GM12878 (cell line): ENCODE measurements at places on chromosomes 1 and 21.

GRCh38 chr21:20373031-20373430 lies 625.2 kb upstream of the NCAM2 start:
- DNase-seq, result no peak

GRCh38 chr1:236064674-236065508 lies at the start of gene NID1:
TSS of gene NID1 (minus strand) at chr1:236065090. CDS start at chr1:236065079, 11 bp downstream.
- DNase-seq, result no peak

DNA sequence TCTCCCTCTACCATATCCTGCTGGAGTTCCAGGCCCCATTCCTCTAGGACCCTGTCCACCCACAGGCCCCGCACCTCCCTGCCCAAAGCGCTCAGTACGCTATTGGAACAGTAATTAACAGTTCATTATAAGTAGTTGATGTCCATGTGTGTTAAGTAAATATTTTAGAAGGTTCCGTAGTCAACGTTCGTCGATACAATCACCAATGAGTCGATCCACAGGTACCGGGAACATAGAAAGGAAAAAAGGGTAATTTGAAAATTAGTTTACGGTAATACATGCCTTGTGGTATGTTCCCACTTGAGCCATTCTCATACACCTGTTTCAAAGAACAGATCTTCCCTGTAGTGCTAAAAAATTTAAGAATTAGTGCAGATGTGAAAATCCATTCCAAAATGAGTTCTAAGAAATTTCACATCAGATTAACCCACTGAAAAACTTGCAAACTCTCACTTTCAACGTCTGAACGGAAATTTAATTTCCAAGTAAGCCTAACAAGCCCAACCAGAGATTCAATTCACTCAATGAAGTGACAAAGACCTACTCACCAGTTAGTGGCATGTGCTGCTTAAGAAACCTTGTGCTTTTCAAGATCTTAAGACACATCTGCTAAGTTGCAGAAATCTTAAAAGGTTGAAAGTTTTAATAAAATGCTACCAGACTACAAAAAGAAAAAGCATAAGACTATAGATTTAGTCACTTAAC lies 8.3 kb downstream of the SFPQ start:
- DNase-seq, result no peak

DNA sequence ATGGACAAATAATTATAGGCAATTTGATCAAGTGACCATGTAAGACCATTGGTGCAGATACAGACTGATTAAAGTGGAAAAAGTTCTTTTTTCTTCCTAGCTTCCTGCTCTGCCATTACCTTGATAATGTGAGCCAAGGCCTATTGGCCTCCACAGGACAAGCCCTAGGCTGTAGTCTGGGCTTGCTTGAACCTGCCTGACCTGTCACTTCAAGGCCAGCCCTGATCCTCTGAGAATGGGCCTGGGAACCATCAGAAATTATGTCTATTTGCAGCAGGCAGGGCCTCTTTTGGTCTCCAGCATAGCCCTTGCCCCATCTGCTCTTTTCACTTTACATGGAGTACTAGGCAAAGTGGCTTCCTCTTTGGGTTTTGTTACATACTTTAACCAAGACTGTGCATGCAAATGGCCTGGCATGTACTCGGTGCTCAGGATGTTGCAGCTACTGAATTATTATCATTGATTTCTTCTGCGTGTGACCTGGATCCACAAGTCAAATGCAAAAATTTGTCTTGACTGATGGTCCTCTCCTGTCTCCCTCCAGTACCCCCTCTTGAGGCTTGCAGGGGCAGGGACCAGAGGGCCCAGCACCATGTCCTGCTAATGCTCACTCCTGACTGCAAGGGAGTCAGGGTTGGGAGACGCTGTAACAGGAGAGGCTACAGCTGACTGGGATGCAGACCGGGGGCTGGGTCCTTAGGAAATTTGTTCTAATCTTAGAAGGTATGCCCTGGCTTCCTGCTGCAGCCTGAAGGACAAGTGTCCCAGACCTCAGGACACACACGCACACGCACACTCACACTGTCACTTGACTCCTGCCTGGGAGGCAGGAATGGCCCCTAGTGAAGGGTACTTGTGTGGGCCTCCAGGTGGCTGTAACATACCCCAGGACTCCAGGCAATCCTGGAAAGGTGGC lies 39.4 kb downstream of the RCSD1 start:
- peak; percentile 66 for DNase-seq

- DNase-seq, result no peak
Measured at GRCh38 chr1:90710579-90711536, 6.2 kb downstream of the BARHL2 start.

- no peak for DNase-seq
Measured at GRCh38 chr1:23004112-23004511, 11.5 kb downstream of the TEX46 start.

DNA sequence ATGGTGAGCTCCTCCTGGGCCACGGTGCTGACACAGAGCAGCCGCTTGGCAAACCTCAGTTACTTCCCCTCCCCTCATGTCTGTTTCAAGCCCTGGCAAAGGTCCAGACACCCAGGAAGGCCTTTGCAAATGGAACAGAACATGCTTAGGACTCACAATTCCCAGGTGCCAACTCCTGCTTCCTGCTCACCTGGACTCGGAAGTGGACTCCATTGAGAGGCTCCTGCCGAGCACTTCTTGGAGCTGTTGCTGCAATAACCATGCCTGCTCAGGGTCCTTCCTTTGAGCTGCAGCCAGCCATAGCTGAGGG lies 10.7 kb downstream of the DCST2 start:
- no peak for DNase-seq

- DNase-seq, result no peak
Measured at GRCh38 chr1:160653620-160654016, 6.8 kb upstream of the SLAMF1 start.

DNA sequence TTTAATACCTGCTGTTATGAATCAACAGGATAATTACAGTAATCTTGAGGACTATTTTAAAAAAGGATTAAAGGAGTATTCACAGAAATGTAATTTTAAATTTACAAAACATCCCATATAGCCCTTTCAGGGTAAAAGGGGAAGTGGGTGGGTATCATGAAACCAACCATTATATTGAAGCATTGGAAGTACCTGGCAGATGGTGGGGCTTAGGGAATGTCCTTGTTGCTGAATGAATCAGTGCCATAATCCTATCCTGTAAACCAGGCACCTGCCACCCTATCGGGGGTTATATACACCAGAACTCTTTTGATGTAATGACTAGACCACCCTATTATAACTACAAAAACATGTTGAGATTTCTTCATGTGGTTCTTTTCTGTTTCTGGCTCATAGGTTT lies 30.4 kb downstream of the CDC14A start:
- no peak for DNase-seq

GRCh38 chr1:901108-901859 lies 22.4 kb upstream of the SAMD11 start:
- no peak for DNase-seq

GRCh38 chr1:214364386-214364785 lies 83.4 kb downstream of the SMYD2 start:
- DNase-seq, result no peak

DNA sequence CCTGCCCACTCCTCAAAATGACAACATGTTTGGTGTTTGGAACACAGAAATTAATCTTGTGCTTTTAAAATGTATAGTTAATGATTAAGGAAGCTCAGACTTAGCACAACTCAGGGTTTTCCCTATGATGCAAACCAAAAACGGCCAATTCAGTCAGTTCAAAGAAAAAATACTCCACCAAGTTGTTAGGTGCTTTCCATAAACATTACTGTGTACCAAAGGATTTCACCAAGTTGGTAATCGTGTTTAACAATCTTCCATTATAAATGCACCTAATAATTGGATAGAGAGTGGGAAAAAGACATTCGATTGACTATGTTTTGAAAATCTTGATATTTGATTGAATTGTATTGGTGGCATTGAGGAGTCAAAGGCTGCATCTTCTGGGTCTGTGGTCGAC lies 33.3 kb upstream of the DUSP10 start:
- DNase-seq, result no peak

DNA sequence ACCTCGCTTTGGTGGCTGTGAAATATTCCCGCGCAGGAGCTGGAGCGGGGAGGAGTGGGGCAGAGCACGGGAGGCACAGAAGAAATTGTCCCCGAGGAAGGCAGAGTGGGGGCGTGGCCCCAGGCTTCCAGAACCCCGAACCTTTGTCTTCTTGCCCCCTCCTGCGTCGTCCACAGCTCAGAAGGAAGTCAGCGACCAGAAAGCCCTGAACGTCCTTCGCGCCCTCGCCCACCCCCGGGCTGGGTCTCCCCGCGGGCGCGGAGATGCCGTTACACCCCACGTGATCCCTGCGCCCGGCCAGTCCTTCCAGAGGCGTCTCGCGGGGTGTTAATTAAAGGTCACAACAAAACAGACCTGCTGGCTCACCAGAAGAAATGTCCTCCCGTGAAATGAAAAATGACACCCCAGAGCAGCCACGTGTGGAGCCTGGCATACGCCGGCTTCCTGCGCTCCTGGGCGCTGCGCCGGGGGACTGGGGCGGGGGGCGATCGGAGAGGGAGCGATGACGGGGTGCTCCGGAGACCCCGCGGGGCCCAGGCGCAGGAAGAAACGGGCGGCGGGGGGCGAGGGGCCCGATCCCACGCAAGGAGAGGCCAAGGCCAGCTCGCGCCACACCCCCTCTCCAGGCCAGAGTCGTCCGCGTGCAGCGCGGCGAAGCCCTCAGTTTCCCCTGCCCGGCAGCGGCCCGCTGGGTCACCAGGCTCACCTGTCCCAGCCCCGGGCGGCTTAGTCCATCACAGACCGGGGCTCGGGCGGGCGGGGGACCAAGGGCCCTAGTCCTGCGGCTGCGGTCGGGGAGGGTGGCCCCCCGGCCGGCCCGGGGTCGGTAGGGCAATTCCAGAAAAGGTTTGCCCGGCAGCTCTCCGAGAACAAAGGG lies 995 bp upstream of the KIF26B start:
- DNase-seq, result no peak

GRCh38 chr21:32021319-32021994 lies 148.6 kb downstream of the HUNK start:
- DNase-seq, result no peak

- DNase-seq, result no peak
Measured at GRCh38 chr1:163467289-163467688, 145.5 kb downstream of the NUF2 start.

DNA sequence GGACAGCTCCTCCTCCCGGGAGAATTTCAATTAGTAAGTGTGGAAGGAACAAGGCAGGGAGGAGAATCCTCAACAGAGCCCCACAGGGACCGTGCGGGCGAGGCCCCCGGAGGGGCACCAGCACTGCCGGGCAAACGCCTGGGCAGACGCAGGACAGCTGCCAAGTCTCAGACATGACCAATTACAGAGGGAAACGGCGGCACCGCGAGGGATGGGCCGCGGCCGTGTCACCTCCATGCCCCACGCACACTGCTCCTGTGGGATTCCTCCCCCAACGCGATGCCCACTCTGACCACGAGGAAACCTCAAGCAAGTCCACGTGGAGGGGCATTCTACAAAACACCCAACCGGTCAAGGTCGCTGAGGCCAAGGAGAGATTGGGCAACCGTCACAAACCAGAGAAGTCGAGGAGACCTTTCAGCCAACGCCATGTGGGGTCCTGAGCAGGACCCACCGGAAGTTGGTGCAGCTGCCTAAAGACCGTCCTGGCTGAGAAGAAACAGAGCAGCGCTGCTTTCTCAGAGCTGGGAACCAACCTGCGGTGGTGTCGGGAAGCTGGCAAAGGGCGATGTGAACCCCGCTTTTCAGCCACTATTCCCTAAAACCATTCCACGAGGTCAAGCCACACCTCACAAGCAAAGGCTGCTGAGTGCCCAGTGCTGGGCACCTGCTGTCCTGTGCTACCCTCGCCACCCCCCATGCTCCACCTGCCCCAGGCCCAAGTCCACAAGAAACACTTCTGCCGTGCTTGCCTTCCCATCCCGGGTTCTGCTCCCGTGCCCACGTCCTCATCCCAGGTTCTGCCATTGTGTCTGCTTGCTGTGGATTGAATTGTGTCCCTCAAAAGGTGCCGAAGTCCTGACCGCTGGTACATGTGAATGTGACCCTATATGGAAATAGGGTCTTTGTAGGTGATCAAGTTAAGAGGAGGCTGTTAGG lies 1.4 kb upstream of the KRTAP10-4 start:
- no peak for DNase-seq

- DNase-seq, result no peak
Measured at GRCh38 chr21:41857771-41858300, 21.3 kb downstream of the PRDM15 start.

DNA sequence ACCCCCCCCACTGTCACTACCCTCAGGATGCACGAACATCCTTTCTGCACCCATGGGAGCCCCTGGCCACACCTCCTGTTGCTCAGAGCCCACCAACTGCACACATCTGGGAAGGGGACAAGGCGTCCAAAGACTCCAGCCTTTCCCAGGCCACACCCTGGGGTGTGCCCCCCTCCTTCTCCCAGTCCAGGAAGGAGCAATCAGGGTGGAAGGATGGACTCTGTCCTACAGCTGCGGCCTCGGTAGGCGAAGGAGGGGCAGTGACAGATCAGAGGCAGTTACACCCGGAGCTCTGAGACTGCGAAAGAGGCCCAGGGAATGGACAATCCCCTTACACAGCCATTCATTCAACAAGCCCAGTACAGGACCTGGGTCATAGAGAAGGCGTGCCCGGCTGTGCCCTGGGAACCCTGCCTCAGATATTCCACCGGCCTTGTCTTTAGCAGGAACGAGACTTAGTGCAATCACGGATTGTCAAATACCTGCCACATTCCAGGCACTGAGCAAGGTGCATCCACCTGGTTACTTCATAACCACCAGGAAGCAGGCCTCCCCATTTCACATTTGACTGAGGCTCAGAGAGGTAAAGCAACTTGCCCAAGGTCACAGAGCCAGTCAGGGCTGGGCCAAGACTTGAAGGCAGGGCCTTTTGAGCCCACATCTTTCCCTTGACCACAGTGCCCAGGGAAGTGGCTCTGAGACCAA lies 9.4 kb downstream of the HSPG2 start:
- DNase-seq, result no peak

- DNase-seq, result no peak
Measured at GRCh38 chr1:11749203-11749689, 12.7 kb upstream of the C1orf167 start.

DNA sequence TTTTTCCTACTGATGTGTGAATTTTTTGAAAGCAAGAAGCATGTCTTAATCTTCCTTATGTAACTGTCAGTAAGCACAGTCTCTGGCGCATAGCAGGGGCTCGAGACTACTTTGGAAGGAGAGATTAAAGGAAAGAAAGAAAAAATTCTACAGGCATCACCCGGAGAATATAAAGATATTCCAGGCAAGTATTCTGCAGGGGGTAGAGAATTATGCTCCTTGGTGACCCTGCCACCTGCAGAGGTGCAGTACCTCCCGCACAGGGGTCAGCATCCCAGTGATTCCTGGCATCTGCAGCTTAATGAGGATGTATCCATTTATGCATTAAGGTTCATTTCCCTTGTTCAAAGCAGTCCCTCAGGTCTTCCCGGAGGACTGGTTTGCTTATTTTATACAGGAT lies 87.6 kb upstream of the WLS start:
- no peak for DNase-seq

GRCh38 chr1:21216835-21217811 lies 40.4 kb upstream of the EIF4G3 start:
- DNase-seq, result no peak

DNA sequence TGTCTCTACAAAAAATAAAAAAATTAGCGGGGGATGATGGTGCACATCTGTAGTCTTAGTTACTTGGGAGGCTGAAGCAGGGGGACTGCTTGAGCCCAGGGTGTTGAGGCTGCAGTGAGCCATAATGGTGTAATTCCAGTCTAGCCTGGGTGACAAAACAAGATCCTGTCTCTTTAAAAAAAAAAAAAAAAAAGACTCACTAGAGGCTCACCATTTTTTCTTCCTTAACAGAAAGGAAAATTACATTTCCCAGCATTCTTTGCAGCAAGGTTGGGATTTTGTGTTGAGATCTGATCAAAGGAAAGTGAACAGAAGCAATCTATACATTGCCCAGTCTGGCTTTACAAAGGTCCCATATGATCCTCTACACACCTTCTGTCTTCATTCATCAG lies 21.5 kb downstream of the GFI1 start:
- no peak for DNase-seq
